ENCODE measurements at places on chromosomes 4 and X.
A peak's percentile ranks its signal among the peaks of the same experiment; 100 is the strongest.

DNA sequence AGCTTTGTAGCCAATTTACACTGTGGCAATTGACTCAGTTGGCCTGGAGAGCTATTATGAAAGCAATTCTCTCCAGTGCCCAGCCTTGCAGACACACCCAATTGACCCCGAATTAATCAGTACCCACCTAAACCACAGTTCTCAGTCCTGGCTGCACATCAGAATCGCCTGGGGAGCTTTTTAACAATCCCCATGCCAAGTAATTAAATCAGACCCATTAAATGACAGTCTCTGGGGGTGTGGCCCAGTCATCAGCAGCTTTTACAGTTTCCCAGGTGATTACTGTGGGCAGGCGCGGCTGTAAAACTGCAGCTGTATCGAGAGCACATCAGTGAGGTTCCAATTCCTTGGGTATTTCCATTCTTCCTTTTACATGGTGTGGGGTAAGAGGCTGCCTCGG, 460.9 kb upstream of the FAT1 start:
- no peak for DNase-seq

DNA sequence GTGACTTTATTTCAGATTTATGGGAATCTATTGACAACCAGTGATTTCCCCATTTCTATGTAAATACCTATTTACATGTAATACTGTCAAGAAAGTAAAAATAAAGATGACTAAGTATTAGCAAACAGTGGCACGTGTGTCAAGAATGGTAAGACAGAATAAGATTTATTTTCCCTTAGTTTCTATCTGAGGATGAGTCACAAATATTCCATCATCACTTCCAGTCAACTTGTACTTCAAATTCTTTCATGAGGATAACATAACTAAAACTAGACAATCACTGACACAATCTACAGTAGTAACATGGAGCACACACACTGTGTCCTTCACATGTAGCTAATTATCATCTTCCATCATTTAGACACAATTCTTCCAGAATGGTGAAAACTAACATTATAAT, 625.3 kb upstream of the PCDH7 start:
- no peak for DNase-seq

DNA sequence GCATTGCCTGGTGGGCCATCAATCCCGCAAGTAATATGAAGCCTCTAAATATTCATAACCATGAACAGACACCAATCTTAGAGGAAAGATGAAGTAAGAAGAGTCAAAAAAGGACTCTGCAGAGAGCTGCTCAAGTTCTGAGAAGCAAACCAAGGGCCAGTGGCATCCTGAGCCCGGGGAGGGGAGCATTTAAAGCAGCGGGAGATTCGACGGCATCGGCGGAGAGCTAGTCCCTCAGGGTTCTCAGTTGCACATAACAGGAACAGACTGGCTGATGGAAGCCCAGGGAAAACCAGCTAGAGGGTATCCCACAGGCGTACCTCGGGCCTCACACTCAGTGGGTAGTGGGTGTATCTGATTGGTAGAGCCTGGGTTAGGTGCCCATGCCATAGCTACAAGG, 4.9 kb upstream of the PNMA6E start:
- DNase-seq, result no peak

- DNase-seq, result no peak
Observed at GRCh38 chr4:147388018-147388417, 92.9 kb upstream of the EDNRA start.

DNA sequence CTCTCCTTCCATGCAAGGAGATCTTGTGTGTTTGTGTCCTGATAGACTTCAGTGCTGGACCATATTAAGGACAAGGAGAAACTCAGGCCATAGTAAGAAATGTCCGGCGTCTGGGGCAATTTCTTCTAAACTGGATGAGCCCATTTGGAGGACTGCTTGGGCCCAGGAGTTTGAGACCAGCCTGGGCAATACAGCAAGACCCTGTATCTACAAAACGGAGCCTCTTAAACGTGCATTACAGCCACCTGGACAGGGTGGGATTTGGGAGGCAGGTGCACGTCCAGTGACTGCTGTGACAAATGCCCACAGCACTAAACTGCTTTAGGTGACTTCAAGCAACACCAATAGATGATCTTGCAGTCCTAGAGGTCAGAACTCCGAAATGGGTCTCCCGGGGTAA, 311.9 kb downstream of the DHRSX start:
- DNase-seq, result no peak

GRCh38 chr4:62495032-62495431, 1294.9 kb downstream of the ADGRL3 start:
- no peak for DNase-seq

DNA sequence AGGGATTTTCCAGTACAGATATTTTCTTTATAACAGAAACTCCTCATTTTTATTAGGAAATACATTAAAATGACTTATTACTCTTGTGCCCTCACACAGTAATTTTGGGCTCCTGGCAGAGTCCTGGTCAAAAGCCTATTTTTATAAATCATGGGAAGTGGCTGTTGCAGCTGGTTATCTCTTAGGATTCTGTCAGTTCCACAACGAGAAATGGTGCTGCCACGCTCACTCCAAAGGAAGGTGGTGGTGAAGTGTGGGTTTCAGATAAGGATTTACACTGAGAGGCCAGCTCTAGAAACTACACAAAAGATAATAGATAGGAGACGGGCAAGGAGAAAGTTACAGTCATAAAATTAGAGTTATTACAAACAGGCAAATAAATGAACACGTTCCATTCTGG, 159.2 kb upstream of the FAM241A start:
- DNase-seq, result no peak

GRCh38 chr4:126627255-126627654, 1005.5 kb upstream of the INTU start:
- DNase-seq, result no peak

- DNase-seq, result no peak
Observed at GRCh38 chr4:143071351-143071750, 113.4 kb upstream of the USP38 start.

DNA sequence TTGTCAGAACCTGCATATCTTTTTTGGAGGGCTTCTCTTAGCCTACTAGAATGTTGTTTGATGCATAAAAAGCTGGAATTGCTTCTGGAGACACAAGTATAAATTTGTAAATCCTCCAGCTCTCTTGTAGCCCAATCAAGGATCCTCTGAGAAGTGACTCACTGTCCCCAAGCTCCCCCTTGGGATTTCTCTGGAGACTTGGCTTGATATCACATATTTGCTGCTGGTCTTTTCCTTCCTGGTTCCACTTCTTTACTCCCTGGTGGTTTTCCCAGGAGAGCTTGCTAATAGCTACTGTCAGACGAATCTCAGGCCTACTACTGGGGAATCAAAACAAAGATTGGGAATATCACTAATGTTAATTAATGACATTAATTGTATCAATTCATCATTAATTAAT, 173.1 kb downstream of the STK32B start:
- no peak for DNase-seq

DNA sequence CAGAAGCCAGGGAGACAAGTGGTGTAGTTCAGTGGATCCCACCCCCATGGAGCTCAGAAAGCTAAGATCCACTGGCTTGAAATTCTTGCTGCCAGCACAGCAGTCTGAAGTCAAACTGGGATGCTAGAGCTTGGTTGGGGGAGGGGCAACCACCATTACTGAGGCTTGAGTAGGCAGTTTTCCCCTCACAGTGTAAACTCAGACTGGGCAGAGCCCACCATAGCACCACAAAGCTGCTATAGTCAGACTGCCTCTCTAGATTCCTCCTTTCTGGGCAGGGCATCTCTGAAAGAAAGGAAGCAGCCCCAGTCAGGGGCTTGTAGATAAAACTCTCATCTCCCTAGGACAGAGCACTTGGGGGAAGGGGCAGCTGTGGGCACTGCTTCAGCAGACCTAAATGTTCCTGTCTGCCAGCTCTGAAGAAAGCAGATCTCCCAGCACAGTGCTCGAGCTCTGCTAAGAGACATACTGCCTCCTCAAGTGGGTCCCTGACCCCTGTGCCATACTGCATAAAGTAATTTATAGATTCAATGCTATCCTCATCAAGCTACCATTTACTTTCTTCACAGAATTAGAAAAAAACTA, 163.2 kb downstream of the HHIP start:
- no peak for DNase-seq

DNA sequence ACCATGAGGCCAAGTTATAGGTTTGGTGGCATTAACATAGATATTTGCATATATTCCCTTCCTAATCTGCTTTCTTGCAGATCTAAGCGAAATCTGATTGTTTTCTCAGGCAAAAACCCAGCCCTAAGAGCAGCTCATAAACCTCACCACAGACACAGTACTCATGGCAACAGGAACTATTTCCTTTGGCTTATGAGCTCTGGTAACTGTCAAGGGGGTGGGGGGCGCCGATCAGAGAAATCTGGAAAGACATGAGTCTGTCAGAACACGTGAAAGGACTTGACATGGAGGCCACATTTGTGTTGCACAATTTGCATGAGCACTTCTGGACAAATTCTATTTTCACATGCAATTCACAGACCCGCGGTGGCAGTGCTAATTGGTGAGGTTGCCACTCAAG, 83.7 kb downstream of the MGST2 start:
- no peak for DNase-seq

DNA sequence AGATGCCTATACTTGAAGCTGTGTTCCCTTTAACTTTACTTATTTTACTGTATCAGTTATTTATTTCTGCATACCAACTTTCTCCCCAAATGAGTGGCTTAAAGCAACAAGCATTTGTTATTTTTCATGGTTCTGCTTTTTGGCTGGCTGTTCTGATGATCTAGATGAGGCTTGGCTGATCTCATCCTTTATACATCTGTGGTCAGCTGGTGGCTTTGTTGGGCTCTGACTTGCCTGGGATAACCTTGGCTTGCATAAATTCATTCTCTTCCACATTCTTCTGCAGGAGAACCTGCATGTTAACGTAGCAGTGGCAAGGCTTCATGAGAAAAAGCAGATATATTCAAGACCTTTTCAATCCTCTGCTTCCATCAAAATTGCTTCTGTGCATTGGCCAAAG, 1317.6 kb downstream of the ADGRL3 start:
- DNase-seq, result no peak

DNA sequence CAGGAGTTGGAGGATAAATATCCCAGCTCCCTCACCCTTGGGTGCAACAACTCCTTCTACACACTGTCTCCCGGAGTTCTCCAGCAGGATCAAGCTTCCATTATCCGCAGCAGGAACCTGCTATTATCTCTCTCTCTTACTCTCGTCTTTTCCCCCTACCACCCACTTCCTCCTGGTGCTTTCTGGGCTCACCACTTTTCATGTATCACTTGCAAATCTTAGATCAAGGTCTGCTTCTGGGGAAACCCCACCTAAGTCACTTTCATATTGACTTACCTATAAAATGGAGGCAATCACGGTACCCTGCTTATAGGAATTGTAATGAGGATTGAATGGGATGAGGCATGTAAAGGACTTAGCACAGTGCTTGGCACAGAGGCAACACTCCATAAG, 589.5 kb downstream of the BCOR start:
- DNase-seq, result no peak

GRCh38 chrX:86806786-86807185, 658.5 kb downstream of the DACH2 start:
- DNase-seq, result no peak

GRCh38 chr4:94451051-94451694, 569 bp upstream of the PDLIM5 start:
- DNase-seq, result no peak

GRCh38 chr4:102783006-102783405, 22.2 kb upstream of the MANBA start:
- no peak for DNase-seq

DNA sequence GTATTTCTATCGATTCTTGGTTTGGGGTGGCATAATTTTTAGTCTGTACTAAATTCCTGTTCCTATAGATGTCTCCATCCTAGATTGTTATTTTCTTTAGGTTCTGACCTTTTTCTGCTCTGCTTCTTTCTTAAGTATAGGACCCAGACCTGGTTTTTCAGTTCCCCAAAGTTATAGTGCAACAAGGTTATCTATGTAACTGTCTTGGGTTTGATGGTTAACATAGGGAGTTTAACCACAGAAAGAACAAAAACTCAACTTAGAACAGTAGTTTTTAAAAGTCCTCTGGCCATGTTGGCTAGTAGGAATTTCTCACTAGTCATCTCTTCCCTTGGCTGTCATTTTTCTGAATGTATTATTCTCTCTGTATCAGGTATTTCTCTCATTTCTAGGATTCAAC, 38.8 kb upstream of the MAD2L1 start:
- no peak for DNase-seq

GRCh38 chr4:145183023-145183422, 2.6 kb upstream of the OTUD4 start:
- DNase-seq, result no peak

DNA sequence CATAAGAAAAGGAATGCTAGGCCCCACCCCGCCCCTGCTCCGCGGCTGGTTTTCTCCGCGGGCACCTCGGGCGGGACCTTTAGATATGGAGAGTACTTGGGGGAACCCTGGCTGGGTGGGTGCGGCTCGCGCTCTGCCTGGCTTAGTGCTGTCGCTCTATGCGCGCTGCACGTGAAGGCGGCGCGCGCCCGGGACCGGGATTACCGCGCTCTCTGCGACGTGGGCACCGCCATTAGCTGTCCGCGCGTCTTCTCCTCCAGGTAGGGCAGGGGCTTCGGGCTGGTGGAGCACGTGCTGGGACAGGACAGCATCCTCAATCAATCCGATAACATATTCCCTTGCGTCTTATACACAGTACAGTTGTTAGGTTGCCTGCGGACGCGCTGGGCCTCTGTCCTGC, 56.0 kb downstream of the MAGEB10 start:
- no peak for DNase-seq

DNA sequence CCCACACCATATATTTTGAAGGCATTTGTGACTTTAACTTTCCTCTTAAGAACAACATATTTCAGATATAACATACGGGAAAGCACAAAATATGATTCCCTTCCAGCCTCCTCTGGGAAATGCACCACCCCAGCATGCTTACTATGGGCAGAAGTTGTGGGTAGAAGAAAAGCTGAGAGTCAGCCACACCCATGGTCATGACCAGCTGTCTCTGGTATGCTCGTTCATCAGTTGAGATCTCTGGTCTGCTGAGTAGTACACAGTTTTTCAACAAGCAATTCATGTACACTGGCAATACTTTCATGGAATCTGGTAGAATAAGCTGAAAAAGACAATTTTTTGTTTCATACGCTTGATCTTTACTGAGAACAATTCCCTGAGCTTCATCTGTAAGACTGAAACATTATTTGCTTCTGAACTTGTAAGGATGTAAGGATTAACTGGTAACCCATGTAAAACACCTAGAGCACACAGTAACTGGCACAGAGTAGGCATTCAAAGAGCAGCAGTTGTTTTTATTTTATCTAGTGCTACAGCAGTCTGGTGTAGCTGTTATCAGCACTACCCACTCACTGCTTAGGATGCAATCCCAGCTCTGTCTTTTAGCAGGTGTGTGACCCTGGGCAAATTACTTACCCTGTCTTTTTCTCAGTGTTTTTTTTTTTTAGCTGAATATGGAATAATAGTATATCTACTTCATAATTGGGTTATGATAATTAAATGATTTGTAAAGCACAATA, 47.6 kb downstream of the METTL14 start:
- peak; percentile 37 for DNase-seq
